CD4-positive, alpha-beta T cell treated with Interleukin-10 for 1 hour (primary cell): ENCODE measurements at places on chromosomes 6 and 20.

- no peak for DNase-seq
Observed at GRCh38 chr6:136822046-136822375, 381 bp upstream of the PEX7 start.

DNA sequence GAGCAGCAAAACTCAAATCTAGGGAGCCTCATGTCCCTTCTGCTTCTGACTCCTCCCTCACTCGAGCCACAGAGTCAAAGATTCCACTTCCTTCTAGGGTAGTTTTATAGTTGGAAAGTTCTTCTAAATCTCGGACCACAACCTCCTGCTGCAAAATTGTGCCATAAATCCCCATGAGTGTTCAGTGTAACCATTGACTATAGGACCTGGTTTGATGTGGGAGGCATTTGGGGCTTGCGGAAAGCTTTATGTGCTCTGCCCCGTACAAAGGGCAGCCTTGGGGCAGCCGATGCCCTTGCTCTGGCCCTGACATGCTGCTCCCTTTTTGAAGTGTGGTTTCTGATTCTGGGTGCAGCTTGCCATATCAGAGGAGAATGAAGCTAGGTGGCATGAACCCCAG is 43.6 kb upstream of the IER3 start:
- DNase-seq, result no peak

DNA sequence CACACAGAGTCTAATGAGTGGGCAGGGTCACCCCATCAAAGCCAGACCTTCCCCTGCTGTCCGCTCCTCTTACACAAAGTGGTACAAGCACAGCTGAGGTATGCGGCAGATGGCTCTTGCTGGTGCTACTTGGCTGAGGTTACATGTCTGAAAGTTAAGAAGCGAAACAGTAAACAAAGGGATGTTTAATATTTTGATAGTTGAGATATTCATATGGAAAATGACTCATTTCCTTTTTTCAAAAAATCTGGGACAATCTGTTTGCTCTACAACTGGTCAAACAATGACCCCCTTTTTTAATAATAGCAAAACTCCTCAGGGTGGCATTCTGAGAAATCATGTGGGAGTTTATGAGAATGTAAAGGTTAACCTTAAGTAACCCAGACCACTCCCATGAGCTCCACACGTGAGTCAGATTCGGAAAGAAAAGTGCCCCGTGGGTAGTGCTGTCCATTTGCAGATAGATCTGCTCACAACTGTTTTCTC is 245.3 kb downstream of the TBXT start:
- no peak for DNase-seq

DNA sequence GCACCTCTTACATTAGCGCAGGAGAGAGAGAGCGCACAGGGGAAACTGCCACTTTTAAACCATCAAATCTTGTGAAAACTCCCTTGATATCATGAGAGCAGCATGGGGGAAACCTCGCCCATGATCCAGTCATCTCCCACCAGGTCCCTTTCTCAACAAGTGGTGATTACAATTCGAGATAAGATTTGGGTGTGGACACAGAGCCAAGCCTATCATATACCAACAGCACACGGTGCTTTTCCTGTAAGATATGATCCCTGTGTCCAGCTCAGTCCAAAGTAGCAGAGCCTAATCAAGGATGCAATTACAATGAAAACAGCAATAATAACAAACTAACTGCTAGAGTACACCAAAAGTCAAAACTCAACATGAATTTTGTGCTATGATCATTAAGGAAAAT is 148.7 kb upstream of the TCF21 start:
- no peak for DNase-seq

- no peak for DNase-seq
Observed at GRCh38 chr6:15842727-15843117, 179.9 kb upstream of the DTNBP1 start.

- DNase-seq, result no peak
Observed at GRCh38 chr6:69370763-69371162, 426.0 kb downstream of the LMBRD1 start.

GRCh38 chr20:53355790-53356189 is 237.8 kb downstream of the ZNF217 start:
- DNase-seq, result no peak

GRCh38 chr6:167079853-167080297 is 43.0 kb upstream of the CCR6 start:
- DNase-seq, result peak; percentile 74

DNA sequence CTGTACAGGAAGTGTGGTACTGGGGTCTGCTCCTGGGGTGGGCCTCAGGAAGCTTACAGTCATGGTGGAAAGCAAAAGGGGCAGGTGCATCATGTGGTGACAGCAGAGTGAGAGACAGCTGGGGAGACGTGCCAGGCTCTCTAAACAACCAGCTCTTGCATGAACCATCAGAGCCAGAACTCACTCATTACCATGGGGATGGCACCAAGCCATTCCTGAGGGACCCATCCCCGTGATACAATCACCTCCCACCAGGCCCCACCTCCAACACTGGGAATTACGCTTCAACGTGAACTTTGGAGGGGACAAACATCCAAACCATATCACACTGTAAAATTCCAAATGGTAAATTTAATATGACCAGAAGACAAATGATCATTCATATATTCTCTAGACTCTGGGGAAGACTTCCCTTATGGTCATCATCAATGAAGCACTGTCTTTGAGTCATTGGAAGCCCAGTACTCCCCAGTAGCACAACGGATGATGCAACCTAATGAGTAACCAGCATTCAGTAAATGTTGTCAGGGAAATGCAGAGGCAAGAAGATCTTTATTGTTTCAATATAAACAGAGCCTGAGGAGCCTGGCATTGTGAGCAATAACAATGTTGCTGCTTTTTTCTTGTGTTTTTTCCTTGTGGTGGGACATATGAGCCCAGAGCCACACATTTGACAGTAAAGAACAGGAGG is 48.2 kb upstream of the RALY start:
- DNase-seq, result no peak

- no peak for DNase-seq
Observed at GRCh38 chr6:127381384-127381783, 38.0 kb upstream of the ECHDC1 start.

DNA sequence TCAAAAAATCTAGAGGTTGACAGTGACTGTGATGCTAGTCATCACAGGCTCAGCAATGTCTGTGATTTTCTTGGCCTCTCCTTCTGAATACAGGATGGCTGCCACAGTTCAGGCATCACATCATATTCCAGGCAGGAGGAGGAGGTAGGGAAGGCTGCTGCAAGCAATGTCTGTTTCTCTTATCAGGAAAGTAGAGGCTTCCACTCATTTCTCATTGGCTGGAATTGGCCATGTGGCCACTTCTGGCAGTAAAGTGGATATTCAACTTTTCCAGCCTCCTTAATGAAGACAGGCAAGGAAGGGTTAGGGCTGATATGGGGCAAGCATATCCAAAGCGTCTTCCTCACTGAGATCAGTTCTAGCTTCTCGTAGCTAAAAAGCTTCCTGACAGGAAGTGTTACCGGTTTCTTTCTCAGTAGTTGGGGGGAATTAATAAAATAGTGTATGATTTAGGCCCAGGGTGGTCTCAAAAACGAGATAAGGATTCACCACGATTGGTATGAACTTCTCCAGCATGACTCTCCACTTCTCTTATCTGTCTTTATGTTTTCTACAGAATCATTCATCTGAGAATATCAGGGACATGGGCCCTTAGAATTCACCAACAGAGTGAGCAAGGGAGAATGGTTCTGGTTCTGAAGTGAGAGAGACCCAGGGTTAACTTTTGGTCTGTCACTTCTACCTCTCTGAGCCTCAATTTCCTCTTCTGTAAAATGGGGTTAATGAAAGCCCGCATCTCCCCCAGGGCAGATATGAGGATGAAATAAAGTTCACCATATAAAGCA is 32.7 kb upstream of the PSMF1 start:
- no peak for DNase-seq

- no peak for DNase-seq
Observed at GRCh38 chr6:150668900-150669302, 69.2 kb downstream of the PLEKHG1 start.

- DNase-seq, result no peak
Observed at GRCh38 chr20:37786043-37786442, 92.2 kb downstream of the CTNNBL1 start.

DNA sequence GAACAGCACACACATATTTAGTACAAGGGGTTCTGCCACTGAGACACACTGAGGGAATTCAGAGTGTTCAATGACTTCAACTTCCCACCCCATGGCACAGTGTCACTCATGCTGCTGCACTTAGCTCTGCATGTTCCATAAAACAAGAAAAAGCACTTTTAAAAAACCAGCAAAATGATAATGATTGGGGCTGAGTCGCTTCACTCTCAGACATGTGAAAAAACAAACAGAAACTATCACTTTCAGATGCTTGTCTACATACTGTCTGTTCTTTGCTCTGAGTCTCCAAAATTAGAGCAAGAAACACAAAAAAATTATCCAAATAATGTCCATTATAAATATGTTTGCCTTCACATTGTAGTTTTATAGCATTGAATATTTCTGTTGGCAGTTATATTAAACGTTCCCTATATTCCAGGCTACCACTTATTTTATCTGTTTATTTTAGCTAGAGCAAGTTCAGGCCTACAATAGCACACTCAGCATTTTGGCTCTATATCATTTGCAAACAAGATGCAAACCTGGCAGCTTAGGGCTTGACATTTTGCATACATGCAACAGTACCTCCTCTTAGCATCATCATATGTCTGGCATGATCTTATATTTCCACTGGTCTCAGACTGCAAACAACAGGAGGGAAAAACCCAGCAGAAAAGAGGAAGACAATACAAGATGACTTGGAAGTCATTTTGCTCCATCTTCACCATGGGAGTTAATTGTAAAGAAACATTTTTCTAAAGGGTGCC is 398.8 kb downstream of the HACE1 start:
- no peak for DNase-seq

DNA sequence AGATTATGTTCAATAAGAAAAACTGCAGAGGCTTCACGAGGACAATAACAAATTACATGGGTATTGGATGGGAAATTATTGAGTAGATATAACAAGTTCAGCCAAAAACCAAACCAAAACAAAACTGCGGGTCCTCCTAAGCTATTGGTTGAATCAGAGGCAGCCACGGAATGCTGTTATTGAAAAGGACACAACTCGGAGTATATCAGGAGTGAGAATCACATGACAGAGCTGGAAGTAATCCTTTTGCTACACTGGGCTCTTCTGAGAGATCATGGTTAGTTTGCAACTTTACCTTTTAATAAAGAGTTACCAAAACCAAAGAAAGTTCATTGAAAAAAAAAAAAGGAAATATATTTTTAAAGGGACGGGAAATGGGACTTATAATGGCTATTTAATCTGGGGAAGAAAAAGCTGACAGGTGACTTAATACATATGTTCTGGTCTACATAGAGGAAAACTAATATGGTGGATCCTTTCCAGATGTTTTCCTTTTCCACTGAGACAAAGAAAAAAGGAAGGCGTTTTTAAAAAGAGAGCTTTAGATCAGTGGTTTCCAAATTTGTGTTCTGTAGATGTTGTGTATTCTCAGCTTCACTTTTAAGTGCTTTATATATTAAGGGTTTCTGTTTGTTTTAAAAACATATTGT is 6.9 kb upstream of the CITED2 start:
- DNase-seq, result no peak

DNA sequence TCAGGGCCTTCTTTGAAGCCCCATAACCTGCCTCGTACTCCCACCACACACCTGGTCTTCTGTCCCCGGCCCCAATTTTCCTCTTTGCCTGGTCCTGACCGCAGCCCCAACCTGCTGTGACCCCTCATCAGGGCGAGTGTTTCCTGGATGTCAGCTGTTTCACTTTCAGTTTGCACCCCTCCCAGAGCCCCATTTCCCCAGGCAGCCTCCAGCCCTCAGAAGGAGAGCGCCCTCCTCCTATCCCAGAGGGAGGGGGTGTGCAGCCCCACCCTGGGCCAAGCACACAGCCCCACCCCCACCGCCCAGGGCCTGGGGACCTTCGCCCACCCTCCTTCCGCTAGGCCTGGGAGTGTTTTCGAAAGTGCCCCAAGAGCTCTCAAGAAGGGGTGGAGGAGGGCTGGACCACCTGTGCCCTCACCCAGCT is 1.5 kb downstream of the BAK1 start:
- DNase-seq, result peak; percentile 71

DNA sequence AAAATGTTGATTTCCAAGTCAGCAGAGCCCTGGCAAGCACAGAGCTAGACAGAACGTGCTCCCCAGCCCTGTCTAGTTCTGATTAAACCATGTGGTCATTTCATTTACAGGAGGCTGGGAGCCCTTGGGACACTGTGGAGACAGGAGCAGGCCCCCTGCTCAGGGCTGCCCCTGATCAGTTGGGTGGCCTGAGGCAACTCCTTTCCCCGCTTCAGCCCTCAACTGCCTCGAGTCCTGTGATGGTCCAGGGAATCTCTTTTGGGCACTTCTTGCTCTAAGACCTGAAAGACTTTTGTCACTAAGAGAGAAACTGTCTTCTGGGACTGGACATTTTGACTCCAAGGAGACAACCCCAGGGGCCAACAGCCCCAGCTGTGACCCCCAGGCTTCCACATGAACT is 13.5 kb downstream of the DYNLRB1 start:
- DNase-seq, result no peak

GRCh38 chr6:17656092-17656491 is 50.6 kb downstream of the NUP153 start:
- DNase-seq, result no peak

DNA sequence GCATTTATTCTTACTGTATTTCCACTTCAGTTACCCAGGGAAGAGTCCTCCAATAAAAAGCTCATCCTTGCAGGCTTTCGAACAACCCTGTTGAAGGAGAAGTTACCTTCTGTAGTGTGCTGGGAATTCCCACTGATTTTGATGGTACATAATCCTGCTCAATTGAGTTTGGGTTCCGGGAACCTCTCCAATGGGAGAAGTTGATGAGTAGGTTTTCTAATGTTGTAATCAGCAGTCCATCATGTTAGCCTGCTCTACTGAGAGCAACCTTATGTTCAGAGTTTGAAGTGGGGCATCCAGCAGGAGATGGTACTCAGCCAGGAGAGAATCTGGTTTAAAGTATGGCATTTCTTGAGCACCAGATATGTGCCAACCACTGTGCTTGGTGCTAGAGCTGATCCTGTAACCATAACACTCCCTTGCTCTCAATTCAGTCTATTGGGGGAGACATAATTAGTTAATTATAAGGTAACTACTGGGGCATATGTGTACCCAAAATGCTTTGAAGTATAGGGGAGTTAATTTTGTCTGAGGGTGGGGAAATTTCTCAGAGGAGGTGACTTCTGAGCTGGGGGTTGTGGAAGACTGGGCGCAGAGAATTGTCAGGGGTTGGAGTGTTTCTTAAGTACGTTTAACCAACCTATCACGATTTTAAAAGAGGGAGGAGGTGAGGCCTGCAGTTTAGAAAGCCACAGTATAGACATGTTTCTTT is 2.1 kb downstream of the TOP1 start:
- DNase-seq, result no peak

- no peak for DNase-seq
Observed at GRCh38 chr6:105968603-105969333, 117.4 kb upstream of the PRDM1 start.

GRCh38 chr6:7008451-7008988 is 99.2 kb upstream of the RREB1 start:
- DNase-seq, result no peak

GRCh38 chr6:12034837-12035236 is 22.7 kb downstream of the HIVEP1 start:
- DNase-seq, result no peak

DNA sequence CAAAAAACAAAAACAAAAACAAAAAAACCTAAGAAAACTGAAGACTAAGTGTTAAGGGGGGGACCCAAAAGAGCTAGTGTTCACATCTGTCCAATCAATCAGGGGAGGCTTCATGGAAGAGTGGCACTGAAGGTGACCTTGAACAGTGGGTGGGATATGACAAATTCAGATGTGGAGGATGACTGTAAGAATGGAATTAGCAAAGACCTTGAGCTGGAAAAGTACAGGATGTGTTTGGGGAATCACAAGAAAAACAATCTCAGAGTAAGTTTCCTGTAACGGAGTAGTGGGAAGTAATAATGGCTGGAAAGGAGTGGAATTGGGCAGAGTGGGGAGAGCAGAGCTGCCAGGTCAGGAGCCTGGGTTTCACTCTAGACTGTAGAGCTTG is 2.9 kb upstream of the IER3 start:
- no peak for DNase-seq
